ENCODE measurements at places on chromosomes 4 and X.

- H3K36me3 ChIP-seq, result no peaks in the 10 kb centered on the region
- peaks cover 6% of the 10 kb centered on the region for H3K4me1 ChIP-seq
- H3K27me3 ChIP-seq, result no peaks in the 10 kb centered on the region
Measured at GRCh38 chr4:39042366-39042765, 10.2 kb upstream of the TMEM156 start.

DNA sequence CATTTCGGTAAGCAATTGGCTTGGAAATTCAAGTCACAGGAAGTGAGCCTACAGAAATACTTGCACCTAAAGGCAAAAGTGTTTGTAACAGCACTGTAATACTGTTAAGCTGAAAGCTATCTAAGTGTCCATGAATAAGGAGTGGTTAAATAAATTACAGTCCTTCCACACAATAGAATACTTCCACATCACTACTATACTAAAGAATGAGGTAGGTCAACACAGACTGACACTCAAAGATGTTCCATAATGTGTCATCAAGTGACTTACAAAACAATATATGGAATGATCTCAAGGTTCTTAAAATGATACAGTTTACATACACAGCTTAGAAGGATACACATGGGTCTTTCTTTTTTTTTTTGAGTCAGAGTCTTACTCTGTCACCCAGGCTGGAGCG lies 27.0 kb downstream of the SLC10A6 start:
- H3K4me3 ChIP-seq, result no peak overlapping the region
- no peaks in the 10 kb centered on the region for H3K36me3 ChIP-seq
- no peaks in the 10 kb centered on the region for H3K27me3 ChIP-seq
- H3K27ac ChIP-seq, result no peak overlapping the region

DNA sequence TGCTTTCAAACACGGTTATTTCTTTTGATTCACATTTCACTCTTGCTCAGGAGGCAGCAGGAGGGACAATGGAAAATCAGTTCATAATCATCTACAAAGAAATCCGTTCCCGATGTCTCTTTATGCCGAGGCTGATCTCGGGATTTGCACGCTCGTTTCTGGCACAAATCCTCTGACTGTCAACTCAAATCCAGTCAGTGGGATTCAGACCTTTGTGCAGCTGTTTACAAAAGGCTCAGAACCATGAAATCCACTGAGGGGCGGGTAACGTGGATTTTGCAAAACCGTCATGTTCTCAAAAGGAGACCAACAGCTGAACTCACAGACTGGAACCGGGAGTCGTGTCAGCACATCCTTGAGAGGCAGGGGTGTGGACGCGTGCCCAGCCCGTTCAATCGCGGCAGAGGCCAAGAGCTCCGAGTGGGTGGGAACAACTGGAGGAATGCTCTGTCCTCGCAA lies 46.4 kb downstream of the ACOX3 start:
- H3K27ac ChIP-seq, result peak overlapping the region; percentile 25
- peaks cover 62% of the 10 kb centered on the region for H3K36me3 ChIP-seq
- H3K4me3 ChIP-seq, result no peak overlapping the region
- H3K4me1 ChIP-seq, result peaks cover 27% of the 10 kb centered on the region

DNA sequence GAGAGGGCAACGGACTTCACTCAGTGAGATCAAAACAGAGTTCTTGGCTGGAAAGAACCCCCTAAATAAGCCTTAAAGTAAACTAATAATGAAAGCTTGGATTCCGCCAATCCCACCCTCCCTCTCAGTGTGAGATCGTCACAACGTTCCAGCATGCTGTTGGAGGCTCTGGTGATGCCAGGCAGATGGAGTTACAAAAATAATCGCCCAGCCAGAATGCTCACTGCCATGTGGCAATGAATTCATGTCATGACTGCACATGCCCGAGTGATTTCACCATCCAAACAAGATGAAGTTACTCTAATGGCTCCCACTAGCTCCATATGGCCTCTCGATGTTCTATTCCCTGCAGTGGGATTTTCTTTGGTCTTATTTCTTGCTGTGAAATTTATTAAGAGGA lies 248.0 kb downstream of the SPATA18 start:
- H3K27ac ChIP-seq, result no peak overlapping the region
- H3K27me3 ChIP-seq, result no peaks in the 10 kb centered on the region
- DNase-seq, result no peak
- no peaks in the 10 kb centered on the region for H3K36me3 ChIP-seq
- H3K4me1 ChIP-seq, result no peaks in the 10 kb centered on the region

DNA sequence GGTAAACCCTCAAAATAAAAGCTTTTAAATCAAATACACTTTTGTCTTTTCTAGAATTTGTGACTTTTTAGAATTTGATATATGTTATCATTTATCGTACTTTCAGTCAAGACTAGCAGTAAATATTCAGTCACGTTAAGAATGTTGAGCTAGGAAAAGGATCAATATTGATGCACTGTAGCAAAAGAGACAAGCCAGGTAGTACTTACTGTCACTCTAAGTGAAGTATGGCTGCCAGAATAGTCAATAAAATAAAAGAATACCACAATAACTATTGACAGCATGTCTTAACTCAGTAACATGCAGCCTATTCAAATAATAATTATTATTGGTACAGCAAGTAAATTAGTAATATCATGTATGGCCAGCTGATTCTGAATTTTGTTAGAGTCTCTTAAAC lies 43.6 kb upstream of the GPRIN3 start:
- H3K27ac ChIP-seq, result no peak overlapping the region
- H3K27me3 ChIP-seq, result no peaks in the 10 kb centered on the region
- H3K36me3 ChIP-seq, result no peaks in the 10 kb centered on the region
- no peak overlapping the region for H3K4me3 ChIP-seq
- DNase-seq, result no peak
- H3K4me1 ChIP-seq, result no peaks in the 10 kb centered on the region

Data from spinal cord (tissue), 10 donors.